G401 (cell line): ENCODE measurements at places on chromosomes 2 and 18. TPM values are rescaled to one million over a fixed set of nuclear protein-coding genes. Genes with fewer than 3 reads are reported as not detected.

DNA sequence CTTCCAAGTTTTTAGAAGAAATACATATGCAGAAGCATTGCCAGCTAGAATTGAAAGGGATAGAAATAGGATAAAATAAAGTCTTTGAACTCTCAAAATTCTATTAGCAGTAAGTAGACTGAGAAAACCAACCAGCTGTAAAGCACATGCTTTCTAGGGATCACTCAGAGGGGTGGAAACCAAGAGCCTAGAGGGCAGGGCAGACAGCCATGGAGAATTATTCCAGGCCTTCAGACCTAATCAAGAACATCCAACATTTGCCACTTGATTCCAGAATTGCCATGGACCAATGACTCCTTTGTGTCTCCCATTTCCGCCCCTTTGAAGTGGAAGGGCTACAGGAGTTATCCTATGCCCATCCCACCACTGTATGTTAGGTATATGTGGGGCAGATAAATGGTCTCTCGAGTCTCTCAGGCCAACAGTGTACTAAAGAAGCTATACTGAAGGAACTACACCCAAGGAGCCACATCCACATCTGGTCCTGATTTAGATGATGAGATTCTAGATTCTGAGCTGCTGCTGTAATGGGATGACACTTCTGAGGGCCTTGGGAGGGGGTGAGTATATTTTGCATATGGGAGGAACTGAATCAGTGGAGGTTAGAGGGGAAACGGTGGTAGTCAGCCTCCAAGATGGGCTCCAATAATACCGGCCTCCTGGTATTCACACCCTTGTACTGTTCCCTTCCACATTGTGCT, 4.0 kb downstream of the FARSB start:
- DNase-seq = no peak

The SIX3 gene
- not detected in 2 replicates for total RNA-seq

DNA sequence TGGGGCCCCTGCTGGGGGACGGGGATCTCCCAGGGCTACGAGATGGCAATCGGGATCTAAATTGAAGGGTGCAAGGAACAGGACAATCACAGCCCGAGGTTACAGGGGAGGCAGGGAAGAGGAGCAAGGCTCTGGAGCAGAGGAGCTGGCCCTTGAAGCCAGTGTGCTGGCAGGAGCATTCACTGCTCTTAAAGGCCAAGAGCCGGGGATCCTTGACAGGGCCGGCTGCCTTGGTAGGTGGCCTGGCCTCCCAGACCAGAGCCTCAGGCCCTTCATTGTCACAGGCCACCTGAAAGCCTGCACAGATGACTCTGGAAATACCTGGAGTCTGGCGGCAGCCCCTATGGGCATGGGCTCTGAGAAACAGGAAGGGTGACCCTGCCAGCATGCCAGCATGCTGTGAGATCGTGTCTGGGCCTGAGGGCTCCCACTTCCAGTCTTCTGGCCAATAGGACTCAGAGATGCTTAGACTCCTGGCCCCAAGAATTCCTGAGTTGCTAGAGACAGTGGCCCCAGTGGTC, 38.7 kb downstream of the PDIA6 start:
- no peak for DNase-seq

The LONRF2 gene
- total RNA-seq = 0.06 TPM in 1 of 2 replicates, not detected in the other

DNA sequence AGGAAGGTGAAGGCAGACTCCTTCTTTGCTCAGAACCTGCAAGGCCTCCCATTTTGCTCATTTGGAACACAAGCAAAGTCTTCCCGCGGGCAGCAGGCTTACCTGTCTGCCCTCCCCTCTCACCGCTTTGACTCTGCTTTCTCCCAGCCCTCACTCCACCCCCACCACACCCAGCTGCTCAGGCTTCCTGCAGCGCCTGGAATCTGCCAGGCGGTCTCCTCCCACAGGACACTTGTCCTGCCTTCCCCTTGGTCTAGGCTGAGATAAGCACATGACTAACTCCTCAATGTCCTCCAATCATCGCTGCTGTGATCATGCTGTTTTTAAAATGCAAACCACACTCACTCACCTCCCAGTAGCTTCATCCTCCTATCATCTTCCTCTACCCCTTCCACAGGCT, 430.0 kb downstream of the ZNF516 start:
- DNase-seq = no peak

DNA sequence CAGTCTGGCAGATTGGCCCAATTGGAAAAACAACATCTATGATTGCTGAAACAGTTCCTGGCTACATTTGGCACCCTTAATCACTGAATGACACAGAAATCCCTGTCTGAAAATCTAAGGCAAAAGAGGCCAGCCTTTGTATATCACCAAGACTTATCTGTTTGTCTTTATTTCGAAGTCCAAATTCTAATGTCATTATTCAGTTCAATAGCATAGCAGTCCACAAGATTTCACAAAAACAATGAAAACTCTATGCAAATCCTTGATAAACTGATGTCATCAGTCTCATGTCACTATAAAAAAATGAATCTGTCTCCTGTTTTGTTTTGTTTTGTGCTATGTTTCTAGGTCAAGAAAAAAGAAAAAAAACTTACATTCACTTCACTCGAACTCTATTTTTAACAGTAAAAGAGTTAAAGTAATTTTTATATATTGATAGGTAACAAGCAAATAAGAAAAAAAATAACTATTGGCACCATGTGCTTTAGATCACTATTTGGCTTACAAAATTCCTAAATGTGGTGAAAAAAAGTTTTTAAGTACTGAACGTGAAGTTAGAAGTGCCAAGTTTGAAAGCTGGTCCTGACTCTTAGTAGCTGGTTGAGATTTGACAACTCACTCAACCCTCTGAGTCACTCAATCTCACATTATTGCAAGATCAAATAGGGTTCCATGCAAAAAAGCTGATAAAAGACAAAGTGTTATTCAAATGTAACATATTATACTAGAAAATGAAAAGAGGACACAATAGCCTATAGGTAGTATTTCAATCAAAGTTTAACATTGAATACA, 359.3 kb downstream of the IRS1 start:
- DNase-seq = no peak

DNA sequence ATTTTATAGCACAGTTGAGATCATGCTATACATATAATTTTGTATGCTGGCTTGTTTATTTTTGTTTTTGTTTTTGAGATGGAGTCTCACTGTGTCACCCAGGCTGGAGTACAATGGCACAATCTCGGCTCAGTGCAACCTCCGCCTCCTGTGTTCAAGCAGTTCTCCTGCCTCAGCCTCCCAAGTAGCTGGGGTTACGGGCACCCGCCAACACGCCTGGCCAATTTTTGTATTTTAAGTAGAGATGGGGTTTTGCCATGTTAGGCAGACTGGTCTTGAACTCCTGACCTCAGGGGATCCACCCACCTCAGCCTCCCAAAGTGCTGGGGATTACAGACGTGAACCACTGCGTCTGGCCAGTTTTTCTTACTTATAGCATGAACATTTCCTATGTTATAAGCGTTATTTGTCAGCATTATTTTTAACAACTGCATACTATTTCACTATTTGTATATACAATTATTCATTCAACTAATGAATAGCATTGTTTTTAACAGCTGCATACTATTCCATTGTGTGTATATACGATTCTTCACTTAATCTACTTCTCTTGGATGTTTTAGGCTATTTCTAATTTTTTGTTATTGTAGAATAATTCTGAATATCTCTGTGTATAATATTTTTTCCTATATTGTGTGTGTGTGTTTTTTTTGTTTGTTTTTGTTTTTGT, 3.5 kb downstream of the EHD3 start:
- no peak for DNase-seq

The POTEJ gene
- total RNA-seq = not detected in 2 replicates

The CYRIA gene
- not detected in 2 replicates for total RNA-seq

DNA sequence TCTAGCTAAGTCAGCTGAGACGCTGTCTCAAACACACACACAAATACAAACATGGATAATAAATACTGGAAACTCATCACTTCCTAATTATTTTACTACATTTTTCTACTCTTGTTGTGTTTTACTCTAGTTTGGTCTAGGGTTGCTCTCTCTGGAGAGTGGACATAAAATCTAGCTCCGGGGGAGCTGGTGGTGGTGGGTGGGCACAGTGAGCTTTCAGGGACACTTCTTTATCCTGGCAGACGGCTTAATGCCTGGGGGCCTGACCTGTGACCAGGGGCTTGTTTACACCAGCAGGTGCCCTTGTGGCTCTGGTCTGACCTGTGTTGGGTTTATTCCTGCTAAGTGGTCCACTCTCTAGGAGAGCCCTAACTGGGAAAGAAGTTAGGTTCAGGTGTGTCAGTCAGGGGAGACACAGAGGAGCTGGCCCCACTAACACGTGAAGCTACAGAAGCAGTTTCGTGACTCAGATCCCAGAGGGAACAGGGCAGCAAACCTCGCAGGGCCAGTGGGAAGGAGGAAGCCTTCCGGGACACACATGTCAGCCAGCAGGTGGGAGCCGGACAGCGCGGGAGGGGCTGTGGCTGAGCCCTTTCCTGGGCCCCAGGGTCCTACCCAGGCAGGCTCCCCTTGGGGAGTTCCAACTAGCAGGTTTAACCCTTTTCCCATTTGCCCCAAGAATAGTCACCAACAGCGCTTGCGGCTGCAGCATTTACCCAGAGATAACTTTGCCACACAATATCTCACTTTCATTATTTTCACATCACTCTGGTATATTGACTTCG, 22.5 kb upstream of the BOK start:
- no peak for DNase-seq

DNA sequence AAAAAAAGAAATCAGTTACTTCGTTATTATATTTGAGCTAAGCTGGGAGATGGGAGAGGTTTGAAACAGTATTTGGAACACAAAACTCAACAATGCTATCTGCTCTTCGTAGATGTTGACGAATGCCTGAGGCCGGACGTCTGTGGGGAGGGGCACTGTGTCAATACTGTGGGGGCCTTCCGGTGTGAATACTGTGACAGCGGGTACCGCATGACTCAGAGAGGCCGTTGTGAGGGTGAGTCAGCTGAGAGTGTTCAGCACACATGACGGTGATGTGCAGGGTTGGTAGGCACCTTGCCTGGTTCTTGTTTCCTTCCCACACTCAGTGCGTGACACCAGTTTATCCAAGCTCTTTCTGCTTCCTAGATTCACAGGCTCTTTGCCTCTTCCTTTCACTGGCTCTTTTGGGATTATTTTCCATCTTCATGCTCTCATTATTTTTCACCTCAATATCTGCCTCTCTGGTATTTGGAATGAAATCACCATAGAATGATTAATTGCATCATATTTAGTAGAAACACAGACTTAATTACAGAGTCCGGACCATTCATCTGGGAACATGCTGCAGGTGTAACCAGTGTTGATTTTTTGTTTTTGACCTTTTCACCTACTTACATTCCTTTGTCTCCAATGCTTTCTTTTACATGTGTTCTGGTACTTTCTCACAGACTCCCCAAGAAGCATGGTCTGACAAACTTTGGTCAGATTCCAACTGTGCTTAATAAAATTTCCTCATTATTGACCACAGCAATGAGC, 200.6 kb upstream of the RASGRP3 start:
- no peak for DNase-seq

The CEBPZ gene
- 41.3 and 63.4 TPM in 2 replicates for total RNA-seq

The UGT1A6 gene
- not detected in 2 replicates for total RNA-seq

The ARHGAP28 gene
- total RNA-seq = 0.61 and 1.0 TPM in 2 replicates

The DSG1 gene
- total RNA-seq = not detected in 2 replicates

- DNase-seq = no peak
Measured at GRCh38 chr2:57552885-57553284, 493.7 kb upstream of the VRK2 start.

The IL1R1 gene
- not detected in 2 replicates for total RNA-seq

The RAX gene
- not detected in 2 replicates for total RNA-seq

- DNase-seq = no peak
Measured at GRCh38 chr2:10222-10875, 36.0 kb downstream of the FAM110C start.

The RGPD4 gene
- 0.03 TPM in 1 of 2 replicates, not detected in the other for total RNA-seq

DNA sequence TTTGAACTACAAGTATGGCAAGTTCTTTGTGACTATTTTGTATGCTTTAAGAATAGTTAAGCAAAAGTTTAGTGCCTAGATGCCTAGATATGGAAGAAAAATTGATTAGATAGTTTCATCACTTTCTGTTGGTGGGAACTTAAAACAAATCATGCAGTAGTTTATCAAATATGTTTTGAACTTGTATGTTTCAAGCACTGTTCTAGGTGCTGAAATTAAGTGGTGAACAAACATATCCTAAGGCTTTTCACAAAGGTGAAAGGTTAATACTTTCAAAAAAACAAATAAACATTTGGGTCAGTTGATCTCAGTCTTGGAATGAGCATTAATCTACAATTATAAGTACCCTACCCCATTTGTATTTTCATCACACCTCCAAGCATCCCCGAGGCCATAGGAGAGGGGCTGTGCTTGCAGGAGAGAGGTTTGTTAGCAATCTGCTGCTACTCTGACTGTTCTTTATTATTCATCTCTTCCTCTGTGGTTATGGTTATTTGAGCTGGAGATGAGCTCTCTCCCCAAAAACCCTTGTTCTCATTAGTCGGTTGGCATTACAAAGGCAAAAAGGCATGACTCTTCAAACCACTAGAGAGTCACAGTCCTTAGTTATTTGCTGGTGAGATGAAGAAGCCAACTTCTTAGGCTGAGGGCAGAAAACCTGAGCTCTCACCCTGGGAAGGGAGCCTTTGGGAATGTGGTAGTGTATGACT, 103.9 kb upstream of the FHL2 start:
- no peak for DNase-seq

- peak; percentile 20 for DNase-seq
Measured at GRCh38 chr2:51994123-51994763, 962.3 kb upstream of the NRXN1 start.

DNA sequence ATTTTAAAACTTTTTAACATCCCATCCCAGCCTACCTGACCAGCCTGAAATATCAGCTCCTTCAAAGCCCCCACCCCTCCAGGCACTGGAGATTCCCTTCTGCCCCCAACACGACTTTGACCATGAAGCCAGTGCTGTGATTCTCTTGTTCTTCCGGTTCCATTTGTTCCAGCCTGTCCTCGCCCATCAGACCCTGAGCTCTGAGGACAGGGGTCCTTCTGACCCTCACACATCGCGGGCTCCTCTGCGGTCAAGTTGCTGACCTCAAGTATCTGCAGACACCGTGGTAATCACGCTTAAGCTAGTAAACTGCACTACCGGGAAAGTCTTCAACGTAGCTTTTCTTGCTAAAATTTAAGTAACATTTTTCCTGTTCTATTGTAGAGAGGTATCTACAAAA, 282.2 kb upstream of the SALL3 start:
- no peak for DNase-seq

DNA sequence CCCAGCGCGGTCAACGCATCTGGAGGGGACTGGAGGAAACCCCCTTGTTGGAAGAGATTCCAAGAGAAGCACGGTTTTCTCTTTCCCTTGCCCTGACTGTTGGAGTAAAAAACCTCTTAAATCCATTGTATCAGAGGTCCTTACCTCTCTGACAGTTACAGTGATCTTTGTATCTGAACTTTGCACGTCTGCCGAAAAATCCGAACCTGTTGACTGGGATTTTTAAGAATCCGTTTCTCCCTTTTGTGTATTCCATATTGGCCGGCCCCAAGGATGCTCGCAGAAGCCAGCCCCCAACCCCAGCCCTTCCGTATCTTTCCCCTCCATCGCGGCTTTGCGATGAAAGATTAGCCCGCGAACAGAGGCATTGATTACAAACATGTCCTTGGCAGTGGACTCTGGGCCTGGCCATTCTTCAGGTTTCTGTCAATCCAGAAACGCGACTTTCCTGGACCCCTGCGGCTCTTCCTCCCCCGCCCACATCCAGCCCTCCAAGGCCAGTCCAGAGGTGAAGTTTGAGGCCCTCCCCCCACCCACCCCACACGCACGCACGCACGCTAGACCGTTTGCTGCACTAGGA, 4.6 kb upstream of the DLX1 start:
- no peak for DNase-seq

The GALR1 gene
- not detected in 2 replicates for total RNA-seq
